ENCODE measurements at places on chromosomes 7 and 10.

DNA sequence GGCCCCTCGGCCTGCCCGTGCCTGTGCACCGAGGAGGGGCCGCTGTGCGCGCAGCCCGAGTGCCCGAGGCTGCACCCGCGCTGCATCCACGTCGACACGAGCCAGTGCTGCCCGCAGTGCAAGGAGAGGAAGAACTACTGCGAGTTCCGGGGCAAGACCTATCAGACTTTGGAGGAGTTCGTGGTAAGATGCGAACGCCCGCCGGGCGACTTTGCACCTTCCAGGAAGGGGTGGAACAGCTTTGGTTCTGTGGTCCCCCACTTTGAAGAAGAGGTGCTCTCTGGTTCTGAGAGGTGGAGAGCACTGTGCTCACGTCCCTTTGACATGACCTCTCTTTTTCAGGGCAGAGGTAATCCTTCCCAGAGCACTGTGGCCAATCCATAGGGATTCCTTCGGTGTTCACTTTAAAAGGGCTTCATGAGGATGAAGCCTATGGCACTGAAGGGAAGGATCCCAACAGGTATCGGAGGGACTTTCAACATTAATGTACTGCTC, 2.6 kb downstream of the VWC2 start:
- DNase-seq = no peak

DNA sequence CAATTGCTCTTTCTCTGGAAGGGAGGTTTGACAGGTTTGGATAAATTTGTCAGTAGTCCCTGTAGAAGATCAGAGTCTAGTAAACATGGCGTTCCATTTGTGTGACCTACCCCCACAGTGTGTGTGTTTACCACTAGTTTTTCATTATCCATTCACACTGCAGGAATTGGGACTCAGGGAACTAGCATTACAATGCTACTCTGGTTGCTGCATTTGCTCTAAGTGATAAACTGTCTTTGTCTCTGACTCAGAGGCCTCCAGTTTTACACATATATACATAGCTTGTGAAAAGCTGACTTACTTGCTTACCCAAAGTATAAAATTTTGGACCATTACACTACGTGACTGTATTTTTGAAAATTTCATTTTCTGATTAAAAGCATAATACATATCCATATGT, 1604.0 kb downstream of the REEP3 start:
- DNase-seq = no peak

GRCh38 chr10:22638863-22639262, 75.5 kb downstream of the PIP4K2A start:
- no peak for DNase-seq

GRCh38 chr10:127892743-127893142, at the start of gene CLRN3:
Gene CLRN3, minus strand, starts transcription at chr10:127892941. Its CDS starts 157 bp downstream, at chr10:127892784.
- no peak for DNase-seq

DNA sequence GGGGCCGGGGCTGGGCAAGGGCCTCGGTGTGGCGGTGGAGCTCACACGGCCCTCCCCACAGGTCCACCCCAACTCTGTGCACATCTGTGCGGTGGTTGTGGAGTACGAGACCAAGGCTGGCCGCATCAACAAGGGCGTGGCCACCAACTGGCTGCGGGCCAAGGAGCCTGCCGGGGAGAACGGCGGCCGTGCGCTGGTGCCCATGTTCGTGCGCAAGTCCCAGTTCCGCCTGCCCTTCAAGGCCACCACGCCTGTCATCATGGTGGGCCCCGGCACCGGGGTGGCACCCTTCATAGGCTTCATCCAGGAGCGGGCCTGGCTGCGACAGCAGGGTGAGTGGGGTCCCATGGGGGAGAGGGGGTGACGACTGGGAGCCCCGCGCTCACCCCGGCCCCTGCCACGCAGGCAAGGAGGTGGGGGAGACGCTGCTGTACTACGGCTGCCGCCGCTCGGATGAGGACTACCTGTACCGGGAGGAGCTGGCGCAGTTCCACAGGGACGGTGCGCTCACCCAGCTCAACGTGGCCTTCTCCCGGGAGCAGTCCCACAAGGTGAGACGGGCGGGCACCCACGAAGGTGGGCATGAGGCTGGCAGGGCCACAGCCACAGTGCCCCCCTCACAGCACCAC, 8.8 kb downstream of the TMEM120A start:
- DNase-seq = no peak

DNA sequence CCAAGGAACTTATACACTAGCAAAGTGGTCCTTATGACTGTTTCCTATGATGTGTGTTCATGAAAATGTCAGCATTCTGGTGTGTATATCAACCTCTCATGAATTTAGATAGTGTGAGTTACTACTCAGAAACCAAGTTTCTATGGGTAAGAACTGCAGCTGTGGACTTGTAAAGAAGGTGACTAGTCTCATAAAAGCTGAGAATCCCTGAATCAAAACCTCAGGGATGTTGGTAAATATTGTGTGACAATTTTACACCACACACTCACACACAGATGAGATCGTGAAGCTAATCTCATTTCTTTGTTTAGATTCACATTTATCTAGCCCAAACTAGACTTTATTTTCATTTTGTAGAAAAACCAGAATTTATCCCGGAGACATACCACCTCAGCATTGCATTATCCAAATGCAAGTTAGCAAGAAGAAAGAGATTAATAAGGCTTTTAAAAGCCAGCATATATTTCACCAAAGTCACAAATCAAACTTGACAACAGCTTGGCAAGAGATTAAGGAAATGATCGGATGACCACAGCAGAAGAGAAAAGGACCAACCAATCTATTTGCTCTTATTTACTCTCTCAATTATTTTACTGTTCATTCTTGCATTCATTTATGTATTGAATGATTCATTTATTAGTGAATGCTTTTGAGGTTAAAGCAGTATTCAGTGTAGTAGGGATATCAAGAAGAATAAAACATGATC, 92.9 kb downstream of the PLXDC2 start:
- DNase-seq = no peak

DNA sequence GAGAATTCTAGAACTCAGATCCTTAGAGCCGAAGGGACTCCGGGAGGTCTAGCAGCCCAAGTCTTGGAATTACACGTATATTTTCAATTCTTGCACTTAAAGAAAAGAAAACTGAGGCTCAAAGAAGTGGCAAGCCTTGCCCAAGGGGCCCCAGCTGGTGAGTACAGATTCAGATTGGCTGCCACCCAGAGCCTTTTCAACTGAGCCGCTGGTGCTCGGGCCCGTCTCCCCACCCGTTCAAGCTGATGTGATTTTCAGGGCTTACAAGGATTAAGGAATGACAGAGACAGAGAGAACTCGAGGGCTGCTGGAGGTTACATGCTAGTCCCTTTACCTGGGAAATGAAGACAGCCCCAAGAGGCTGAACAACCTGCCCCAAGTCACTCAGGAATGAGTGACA, 117.8 kb downstream of the ABLIM1 start:
- DNase-seq = no peak

GRCh38 chr7:66771795-66772194, 31.3 kb downstream of the RABGEF1 start:
- DNase-seq = no peak

DNA sequence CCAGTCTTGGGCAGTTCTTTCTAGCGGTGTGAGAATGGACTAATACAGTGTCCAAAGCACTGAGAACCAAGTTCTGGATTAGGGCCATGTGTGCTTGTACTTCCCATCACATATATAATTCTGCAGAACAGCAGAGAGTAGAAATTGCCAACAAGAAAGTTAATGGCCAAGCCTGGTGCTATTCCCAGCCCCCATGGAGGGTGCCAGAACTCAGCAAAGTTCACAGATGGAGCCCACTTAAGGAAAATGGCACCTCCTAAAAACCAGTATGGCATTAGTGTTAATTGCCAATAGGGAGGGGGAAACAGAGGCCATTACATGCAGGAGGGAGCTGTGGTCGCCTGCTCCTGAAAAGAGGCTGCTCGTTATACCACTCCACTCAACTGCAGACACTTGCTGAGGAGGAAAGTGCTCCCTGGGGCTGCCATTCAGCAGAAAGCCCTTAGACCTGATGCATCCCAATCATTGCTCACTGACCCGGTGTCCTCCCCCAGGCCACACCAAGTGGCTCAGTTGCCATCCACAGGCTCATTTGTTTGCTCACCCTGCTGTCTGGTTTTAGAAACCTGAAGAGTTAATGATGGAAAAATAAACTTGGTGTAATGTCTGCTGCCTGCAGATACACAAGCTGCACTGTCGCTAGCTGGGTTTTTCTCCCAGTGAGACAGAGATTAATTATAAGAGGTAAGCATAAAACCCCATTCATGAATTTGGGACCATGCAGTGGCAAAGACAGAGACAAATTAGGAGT, 280.6 kb downstream of the GFRA1 start:
- DNase-seq = no peak

- no peak for DNase-seq
These were observed 170.1 kb downstream of the OTUD1 start for GRCh38 chr10:23608926-23609325.

- no peak for DNase-seq
These were observed 3.2 kb downstream of the ACTR1A start for GRCh38 chr10:102499356-102499755.

GRCh38 chr10:128498746-128499145, 372.5 kb upstream of the MKI67 start:
- DNase-seq = no peak

DNA sequence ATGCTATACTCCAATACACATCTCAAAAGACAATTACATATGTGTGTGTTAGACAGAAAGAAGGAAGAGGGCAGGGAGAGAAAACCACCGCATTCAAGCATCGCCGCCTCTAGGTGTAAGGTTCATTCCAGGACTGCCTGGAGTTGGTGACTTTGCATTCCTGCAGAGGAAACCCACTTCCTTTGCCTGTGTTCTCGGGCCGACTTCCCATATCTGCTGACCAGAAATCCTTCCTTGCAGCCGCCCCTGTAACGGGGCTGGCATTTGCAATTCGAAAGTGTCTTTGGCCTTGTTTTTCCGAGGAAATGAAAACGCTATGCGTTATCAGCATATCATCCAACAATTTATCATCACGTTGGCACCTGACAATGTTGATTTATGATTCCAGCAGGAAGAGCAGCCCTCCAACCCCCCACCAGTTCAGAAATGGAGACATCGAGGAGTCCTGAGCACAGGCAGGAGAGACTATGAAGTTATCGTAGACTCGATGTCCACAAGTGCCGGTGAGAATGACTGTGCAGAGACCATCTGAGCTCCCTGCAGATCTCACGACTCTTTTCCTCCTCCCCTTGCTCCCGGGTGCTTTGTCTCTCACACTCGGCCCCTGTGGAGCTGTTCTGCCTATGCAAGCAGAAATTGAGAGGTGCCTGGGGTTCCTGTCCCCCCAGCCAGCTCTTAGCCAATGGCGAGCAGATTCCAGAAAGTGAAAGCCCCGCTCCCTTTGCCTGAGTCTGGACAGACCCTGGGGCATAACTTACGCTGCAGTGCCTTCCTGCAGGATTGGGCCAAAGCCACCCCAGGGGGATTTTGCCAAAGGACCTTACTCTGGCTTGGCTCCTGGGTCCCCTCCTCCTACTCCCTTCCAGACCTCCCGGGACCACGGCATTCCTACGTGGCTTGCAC, 68.9 kb upstream of the FOXK1 start:
- DNase-seq = peak; percentile 7

- DNase-seq = no peak
These were observed 116.8 kb downstream of the AUTS2 start for GRCh38 chr7:69714886-69715576.

DNA sequence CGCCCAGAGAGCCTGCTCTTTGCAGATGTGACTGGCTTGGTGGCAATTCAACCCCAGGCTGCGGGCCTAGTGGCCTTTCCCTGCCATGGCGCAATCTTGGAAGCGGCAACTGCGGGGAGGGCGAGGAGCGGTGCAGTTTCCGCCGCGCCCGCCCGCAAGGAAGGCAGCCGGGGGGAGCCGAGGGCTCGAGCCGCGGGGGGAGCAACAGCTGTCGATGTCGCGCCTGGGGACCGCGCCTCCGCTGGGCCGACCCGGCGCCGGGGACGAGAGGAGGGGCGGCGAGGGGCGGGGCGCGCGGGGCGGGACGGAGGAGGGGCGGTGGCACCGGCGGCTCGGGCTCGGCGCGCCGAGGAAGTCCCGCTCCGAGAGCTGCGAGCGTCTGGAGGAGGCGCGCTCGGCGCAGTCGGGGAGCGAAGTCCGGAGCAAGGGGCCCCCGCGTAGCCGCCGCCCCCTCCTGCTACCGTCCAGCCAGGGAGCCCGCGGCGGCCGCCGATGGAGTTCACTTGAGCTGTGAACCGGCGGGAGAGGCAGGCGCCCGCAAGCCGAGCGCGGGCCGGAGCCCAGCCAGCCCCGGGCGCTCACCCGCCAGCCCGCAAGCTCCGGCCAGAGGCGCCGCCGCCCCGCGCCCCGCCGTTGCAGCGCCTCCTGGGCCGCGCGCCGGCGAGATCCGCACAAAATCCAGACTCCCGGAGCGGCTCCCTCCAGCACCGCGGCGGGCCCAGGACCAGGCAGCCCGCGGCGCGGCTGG, 438.1 kb upstream of the GALNT17 start:
- DNase-seq = peak; percentile 54

- no peak for DNase-seq
These were observed 547.2 kb downstream of the ETV1 start for GRCh38 chr7:13442226-13442625.

DNA sequence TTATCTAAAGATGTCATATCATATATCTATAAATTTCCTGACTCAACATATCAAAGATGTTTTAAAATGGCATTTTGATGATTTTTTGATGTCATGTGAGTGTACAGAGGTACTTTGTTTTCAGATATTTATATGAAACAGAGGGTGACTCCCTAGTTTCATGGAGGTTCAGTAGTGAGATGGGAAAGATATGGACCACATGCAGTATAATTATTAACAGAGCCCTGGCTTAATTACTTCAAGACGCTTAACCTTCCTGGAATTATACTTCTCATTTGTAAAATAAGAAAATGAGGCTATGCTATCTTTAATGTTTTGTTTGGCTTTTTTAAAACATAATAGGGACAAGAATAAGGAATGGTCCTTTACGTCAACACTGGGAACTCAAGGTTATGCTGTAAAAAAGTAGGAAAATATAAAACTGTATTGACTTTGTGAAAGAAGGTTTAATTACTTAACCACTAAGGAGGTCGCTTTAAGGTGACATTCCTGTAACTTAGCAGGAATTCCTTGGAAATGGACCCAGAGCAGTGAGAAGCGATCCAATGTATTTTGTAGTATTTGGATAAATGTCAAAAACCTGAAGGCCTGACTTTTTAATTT, 821.0 kb upstream of the IGFBP3 start:
- DNase-seq = no peak

GRCh38 chr10:59838085-59838789, 68.1 kb downstream of the CCDC6 start:
- no peak for DNase-seq

GRCh38 chr7:69871886-69872569, 273.8 kb downstream of the AUTS2 start:
- no peak for DNase-seq

DNA sequence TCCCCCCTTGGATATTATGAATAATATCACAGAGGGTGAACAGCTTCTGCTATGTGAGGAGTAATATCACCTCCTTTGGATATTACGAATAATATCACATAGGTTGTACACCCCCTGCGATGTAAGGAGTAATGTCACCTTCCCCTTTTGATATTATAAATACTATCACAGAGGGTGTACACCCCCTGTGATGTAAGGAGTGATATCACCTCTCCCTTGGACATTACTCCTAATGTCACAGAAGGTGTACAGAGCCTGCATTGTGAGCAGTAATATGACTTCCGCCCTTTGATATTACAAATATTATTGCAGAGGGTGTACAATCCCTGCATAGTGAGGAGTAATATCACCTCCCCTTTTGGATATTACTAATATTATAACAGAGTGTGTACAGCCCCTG, 9.2 kb upstream of the TMEM225B start:
- DNase-seq = no peak

GRCh38 chr7:107173191-107173590, 4.4 kb downstream of the HBP1 start:
- DNase-seq = no peak

Data from CD4-positive, alpha-beta T cell treated with Interferon alpha-2 for 1 hour (primary cell).